Activated naive CD4-positive, alpha-beta T cell treated with anti-CD3 and anti-CD28 coated beads, Interleukin-2, amount 10 ng/mL, durations not matched to agents 5 hours and 36 hours (primary cell): ENCODE measurements at places on chromosomes 11 and 22. TPM values are rescaled to one million over a fixed set of nuclear protein-coding genes. Genes with fewer than 3 reads are reported as not detected.

The CNIH2 gene
- total RNA-seq, result 2.6 TPM

The GRM5 gene
- total RNA-seq, result not detected

The WNT11 gene
- not detected for total RNA-seq

The SMIM35 gene
- 0.05 TPM for total RNA-seq

The POU2AF3 gene
- not detected for total RNA-seq

The UNC93B1 gene
- 27.0 TPM for total RNA-seq

The OR8D1 gene
- not detected for total RNA-seq

The FOSL1 gene
- total RNA-seq, result 1.8 TPM

The FXYD6 gene
- total RNA-seq, result not detected

The MYO18B gene
- total RNA-seq, result 0.72 TPM

The OR4C16 gene
- total RNA-seq, result not detected

The PHOX2A gene
- not detected for total RNA-seq

The OR8G5 gene
- total RNA-seq, result not detected

The C11orf86 gene
- not detected for total RNA-seq

The ZP1 gene
- not detected for total RNA-seq

The VPREB3 gene
- total RNA-seq, result not detected

The XKR3 gene
- not detected for total RNA-seq

The MS4A4E gene
- total RNA-seq, result not detected

The OR5A2 gene
- not detected for total RNA-seq

The FBXO3 gene
- total RNA-seq, result 26.9 TPM

The RGL4 gene
- total RNA-seq, result 25.7 TPM

The IGLL1 gene
- not detected for total RNA-seq

The ATG13 gene
- 58.3 TPM for total RNA-seq

The TRIM44 gene
- total RNA-seq, result 41.6 TPM

The MS4A8 gene
- total RNA-seq, result not detected

The CARD10 gene
- total RNA-seq, result not detected

The TMEM218 gene
- total RNA-seq, result 14.2 TPM

The SLC37A2 gene
- 0.82 TPM for total RNA-seq

The OR8K3 gene
- not detected for total RNA-seq

The SAA4 gene
- total RNA-seq, result not detected
